ENCODE measurements at places on chromosomes 13 and 19.

- no peak for DNase-seq
Observed at GRCh38 chr13:93680329-93680728, 453.7 kb downstream of the GPC6 start.

DNA sequence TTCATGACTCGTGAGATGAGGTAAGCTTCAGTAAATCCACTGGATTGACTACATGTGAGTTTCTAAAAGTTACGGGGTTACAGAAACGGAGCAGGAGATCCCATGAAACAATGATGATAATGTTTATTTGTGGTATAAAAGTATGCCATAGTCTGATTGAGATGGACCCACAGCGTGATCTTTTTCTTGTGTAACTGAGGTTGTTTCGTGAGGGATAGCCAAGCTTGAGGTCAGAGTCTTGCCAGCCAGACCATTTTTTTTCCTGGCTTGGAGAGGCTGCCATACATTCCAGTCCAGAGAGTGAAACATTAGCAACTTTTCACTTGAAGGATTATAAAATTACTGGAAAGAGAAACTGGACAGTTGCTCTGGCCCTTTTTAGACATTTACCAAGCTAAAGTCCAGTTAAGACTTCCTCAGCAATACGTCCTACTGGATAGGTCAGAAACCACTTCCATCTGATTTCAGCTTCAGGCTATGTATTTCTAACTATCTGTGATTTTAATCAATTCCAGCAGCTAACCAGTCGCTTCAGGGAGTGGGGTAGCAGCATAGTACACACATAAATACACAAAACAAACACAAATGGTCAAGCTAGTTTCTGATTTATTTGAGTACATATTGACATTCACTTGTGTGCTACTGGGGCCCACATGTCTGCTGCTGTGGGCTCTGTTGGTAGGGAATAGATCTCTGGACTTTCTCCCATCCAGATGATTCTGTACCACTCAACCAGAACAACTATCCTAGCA, 194.6 kb downstream of the POSTN start:
- no peak for DNase-seq

DNA sequence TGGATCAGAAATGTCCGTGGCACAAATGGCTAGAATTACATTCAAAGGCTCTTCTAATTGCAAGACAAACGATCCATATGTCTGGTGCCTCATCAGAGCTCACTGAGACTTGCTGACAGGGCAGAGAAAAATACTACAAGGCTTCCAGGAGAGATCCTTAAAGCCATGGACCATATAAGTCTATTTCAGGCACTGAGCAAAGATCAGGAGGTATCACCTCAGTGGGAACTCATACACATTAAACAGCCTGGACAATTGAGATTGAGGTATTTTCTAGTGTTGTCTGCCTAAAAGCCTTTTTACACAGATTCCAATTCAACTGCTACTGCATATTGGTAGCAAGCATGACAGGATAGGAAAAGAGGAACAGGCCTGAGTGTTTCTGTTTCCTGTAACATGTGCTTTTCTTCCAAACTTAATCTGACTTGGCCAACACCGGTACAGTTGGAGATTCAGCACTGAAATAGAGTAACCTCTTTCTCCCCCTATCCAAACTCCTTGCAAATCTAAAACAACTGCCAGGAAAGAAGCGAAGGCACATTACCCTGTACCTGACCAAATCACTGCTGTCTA, 65.9 kb downstream of the SERP2 start:
- no peak for DNase-seq

DNA sequence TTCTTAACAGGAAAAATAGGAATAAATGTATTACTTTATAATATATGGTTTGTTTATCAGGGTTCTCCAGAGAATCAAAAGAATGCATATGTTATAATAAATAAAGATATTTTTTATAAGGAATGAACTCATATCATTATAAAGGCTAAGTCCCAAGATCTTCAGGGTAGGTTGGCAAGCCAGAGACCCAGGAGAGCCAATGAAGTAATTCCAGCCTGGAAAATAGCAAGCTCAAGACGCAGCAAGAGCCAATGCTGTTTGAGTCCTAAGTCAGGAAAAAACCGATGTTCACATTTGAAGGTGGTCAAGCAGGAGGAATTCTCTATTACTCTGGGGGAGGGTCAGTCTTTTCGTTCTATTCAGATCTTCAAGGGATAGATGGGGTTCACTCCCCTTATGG, 490.0 kb downstream of the PCDH20 start:
- DNase-seq, result no peak

DNA sequence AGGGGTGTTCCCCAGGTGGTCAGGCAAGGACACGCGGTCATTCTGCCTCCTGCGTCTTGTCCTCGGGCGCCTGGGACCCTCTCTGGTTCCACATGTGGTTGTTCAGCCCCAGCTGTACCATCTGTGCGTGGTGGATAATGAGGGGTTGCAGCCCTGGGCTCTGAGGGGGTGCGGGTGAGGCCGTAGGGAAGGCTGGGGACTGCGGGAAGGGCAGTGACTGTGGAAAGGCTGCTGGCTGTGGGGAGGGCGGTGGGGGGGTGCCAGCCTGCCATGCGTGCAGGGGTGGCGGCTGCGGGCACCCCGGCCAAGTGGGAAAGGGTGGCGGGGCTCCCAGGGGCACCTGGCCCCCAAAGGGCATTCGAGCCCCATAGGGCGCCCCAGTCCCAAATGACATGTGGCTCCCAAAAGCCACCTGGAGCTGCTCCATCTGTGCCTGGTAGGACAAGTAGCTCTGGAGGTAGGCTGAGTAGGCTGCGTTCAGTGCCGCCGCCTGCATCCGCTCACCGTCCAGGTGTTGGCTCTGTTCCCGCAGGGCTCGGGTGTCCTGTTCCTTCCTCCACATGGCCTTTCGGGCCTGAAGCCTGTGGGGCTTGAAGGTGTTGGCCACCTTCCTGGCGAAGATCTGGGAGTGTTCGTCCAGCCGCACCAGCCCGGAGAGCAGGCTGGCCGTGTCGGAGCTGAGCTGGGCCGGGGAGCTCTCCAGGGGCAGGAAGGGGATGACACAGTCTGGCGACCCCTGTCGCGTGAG, 15.1 kb downstream of the TICAM1 start:
- no peak for DNase-seq

Data from epithelial cell of proximal tubule (primary cell).